ENCODE measurements at places on chromosomes 5 and 9. TPM values are rescaled to one million over a fixed set of nuclear protein-coding genes. Genes with fewer than 3 reads are reported as not detected.

GRCh38 chr5:148913985-148914431 lies 87.6 kb downstream of the ADRB2 start:
- no peak overlapping the region for H3K4me3 ChIP-seq
- DNase-seq, result no peak
- peaks cover 10% of the 10 kb centered on the region for H3K4me1 ChIP-seq
- H3K27me3 ChIP-seq, result no peaks in the 10 kb centered on the region
- no peak overlapping the region for H3K27ac ChIP-seq

- no peak overlapping the region for H3K4me3 ChIP-seq
- no peak for DNase-seq
- no peaks in the 10 kb centered on the region for H3K36me3 ChIP-seq
- H3K27ac ChIP-seq, result no peak overlapping the region
- H3K4me1 ChIP-seq, result no peaks in the 10 kb centered on the region
These were observed 73.9 kb downstream of the ATG10 start for GRCh38 chr5:82045554-82046275.

DNA sequence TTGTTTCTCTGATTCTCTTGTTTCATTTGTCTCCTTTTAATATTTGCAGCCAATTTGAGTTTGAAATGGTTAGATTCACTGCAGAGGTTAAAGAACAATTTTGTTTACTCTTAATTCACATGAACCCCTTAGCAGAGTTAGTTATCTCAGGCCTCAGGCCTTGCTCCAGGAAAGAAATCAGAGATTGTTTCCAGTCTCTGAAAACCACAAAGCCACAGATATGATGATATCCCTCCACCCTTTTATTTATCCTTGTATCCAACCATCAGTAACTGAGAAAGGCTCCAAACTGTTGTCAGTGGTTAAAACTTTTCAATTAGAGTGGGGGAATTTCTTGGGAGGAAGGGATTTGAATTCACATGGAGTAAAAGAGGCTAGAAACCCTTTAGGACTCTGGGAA lies 406.0 kb upstream of the DMAC1 start:
- no peak overlapping the region for H3K27ac ChIP-seq
- H3K4me1 ChIP-seq, result no peaks in the 10 kb centered on the region
- DNase-seq, result no peak
- no peak overlapping the region for H3K4me3 ChIP-seq
- no peaks in the 10 kb centered on the region for H3K36me3 ChIP-seq

DNA sequence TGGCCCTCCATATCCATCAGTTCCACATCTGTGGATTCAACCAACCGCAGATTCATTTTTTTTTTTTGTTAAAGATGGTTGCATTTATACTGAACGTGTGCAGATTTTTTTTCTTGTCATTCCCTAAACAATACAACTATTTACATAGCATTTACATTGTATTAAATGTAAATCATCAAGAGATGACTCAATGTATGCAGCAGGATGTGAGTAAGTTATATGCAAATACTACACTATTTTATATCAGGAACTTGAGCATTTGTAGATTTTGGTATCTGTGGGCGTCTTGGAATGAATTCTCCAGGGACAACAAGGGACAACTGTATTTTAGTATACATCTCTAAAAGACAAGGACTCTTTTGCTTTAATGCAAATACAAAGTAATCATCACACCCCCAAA lies 299.2 kb upstream of the ZNF608 start:
- no peaks in the 10 kb centered on the region for H3K36me3 ChIP-seq
- no peak for DNase-seq

GRCh38 chr9:38435521-38435920 lies 11.3 kb upstream of the IGFBPL1 start:
- DNase-seq, result no peak
- H3K27ac ChIP-seq, result no peak overlapping the region
- H3K4me3 ChIP-seq, result no peak overlapping the region
- no peaks in the 10 kb centered on the region for H3K27me3 ChIP-seq
- H3K36me3 ChIP-seq, result no peaks in the 10 kb centered on the region
- H3K4me1 ChIP-seq, result no peaks in the 10 kb centered on the region

DNA sequence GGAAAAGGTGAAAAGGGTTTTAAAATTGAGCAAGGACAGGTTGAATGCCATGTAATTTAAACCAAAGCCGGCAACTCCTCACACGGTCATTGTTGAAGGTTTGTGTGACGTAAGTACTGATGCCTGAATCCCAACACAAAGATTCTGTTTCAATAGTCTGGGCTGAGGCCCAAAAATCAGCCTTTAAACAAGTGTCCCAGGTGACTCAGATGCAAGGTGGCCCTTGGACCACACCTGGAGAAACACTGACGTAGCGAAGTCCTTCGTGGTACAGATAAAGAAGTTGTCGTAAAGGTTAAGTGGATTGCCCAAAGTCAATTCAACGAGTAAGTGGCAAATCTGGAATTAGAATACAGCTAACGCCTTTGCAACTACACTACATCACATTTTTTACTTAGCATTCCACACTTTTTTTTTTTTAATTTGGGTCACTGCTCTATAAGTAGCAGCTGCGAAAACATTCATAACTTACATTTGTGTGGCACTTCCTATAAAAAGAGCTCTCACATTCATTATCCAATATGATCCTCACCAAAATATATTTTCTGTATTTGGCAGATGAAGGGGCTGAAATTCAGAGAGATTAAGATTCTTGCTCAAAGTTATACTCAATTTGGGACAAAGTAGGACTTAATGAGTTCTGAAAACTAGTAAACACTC lies 111.3 kb downstream of the LPAR1 start:
- no peak overlapping the region for H3K27ac ChIP-seq
- no peaks in the 10 kb centered on the region for H3K4me1 ChIP-seq
- H3K27me3 ChIP-seq, result no peaks in the 10 kb centered on the region
- H3K4me3 ChIP-seq, result no peak overlapping the region
- no peaks in the 10 kb centered on the region for H3K36me3 ChIP-seq

Gene PLAC8L1
- total RNA-seq, result 0.64 TPM

Gene CCL27
- not detected for total RNA-seq

Gene ANKRD31
- 0.11 TPM for total RNA-seq

DNA sequence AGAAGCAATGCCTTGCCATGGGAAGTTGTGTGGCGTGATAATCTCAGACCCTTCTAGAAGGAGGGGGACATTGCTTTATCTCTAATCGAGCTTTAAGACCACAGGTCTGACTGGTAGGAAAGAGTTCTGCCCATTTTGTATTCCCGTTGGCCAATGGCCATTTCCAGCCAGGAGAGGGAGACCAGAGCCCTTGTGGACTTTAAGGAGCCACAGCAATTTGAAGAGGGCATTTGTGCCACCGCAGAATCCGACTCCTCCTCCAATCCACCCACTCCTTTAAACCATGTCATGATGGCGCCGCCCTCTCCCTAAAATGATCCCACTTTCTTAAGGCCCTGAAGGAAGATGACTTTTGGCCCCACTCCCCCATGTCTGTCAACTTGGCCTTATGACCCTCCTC lies 560.5 kb upstream of the ADAMTS16 start:
- no peaks in the 10 kb centered on the region for H3K27me3 ChIP-seq
- H3K4me3 ChIP-seq, result no peak overlapping the region
- DNase-seq, result no peak
- no peak overlapping the region for H3K27ac ChIP-seq

- no peak overlapping the region for H3K27ac ChIP-seq
- no peaks in the 10 kb centered on the region for H3K27me3 ChIP-seq
- DNase-seq, result no peak
- no peaks in the 10 kb centered on the region for H3K36me3 ChIP-seq
These were observed 43.2 kb upstream of the UGCG start for GRCh38 chr9:111853450-111853827.

DNA sequence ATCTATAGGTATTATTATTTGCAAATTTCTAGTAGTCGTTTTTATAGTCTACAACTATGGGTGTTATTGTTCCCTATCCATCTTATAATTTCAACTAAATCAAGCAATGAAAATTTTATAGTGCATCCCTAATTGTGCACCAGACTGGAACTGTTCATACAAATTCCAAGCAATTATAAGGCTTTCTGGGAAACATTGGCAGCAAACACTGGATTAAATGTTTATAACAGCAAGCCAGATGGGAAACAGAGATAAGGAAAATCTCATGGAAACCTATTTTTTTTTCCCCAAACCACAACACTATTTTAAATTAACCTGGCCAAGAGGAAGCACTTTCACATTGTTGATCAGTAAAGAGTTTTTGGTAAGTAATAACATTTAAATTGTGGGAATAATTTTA lies 524.3 kb downstream of the RASEF start:
- DNase-seq, result no peak
- H3K27me3 ChIP-seq, result no peaks in the 10 kb centered on the region
- no peaks in the 10 kb centered on the region for H3K36me3 ChIP-seq
- no peak overlapping the region for H3K4me3 ChIP-seq
- no peaks in the 10 kb centered on the region for H3K4me1 ChIP-seq

DNA sequence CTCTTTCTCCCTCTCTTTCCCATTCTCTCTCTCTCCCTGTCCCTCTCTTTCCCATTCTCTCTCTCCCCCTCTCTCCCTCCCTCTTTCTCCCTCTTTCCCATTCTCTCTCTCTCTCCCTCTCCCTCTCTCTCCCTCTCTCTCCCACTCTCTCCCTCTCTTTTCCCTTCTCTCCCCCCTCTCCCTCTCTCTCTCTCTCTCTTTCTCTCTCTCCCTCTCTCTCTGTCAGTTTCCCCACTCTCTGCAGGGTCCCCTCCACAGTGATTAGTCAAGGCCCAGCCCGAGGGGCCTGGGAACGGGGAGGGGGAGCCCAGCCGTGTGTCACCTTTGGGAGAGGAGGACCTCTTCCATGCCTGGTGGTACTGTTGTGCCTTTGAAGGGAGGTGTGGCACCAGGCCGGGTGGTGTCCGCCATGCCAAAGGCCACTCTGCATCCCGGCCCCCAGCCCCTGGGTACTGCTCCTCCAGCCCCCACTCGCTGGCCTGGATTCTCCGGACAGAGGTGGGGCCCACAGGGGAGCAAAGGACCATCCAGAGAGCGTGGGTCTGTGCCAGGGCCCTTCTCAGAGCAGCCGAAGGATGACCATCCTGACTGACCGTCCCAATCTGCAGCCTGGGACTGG lies 25.4 kb downstream of the KCNT1 start:
- no peak for DNase-seq
- H3K27me3 ChIP-seq, result no peaks in the 10 kb centered on the region
- no peak overlapping the region for H3K27ac ChIP-seq
- no peak overlapping the region for H3K4me3 ChIP-seq
- no peaks in the 10 kb centered on the region for H3K4me1 ChIP-seq

- DNase-seq, result no peak
- no peak overlapping the region for H3K4me3 ChIP-seq
- no peak overlapping the region for H3K27ac ChIP-seq
- no peaks in the 10 kb centered on the region for H3K4me1 ChIP-seq
- no peaks in the 10 kb centered on the region for H3K36me3 ChIP-seq
These were observed 330.6 kb downstream of the NSG2 start for GRCh38 chr5:174376056-174376455.

Gene LCN10
- 4.9 TPM for total RNA-seq

Gene SH3TC2
- 0.34 TPM for total RNA-seq

DNA sequence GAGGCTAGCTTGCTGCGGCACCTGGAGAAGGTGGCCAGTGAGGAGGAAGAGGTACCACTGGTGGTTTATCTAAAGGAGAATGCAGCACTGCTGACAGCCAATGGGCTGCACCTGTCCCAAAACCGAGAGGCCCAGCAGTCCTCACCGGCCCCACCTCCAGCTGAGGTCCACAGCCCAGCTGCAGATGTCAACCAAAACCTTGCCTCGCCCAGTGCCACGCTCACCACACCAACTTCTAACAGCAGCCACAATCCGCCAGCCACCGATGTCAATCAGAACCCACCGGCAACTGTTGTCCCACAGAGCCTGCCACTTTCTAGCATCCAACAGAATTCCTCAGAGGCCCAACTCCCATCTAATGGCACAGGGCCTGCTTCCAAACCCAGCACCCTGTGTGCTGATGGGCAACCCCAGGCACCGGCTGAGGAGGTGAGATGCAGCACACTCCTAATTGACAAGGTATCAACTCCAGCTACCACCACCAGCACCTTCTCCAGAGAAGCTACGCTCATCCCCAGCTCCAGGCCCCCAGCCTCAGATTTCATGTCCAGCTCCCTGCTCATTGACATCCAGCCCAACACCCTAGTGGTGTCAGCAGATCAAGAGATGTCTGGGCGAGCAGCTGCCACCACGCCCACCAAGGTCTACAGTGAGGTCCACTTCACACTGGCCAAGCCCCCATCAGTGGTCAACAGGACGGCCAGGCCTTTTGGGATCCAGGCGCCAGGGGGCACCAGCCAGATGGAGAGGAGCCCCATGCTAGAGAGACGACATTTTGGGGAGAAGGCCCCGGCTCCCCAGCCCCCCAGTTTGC lies 8.0 kb downstream of the SYNPO start:
- H3K4me1 ChIP-seq, result peaks cover 92% of the 10 kb centered on the region
- no peak overlapping the region for H3K4me3 ChIP-seq
- no peaks in the 10 kb centered on the region for H3K36me3 ChIP-seq
- no peaks in the 10 kb centered on the region for H3K27me3 ChIP-seq
- no peak for DNase-seq
- H3K27ac ChIP-seq, result peak overlapping the region; percentile 89

DNA sequence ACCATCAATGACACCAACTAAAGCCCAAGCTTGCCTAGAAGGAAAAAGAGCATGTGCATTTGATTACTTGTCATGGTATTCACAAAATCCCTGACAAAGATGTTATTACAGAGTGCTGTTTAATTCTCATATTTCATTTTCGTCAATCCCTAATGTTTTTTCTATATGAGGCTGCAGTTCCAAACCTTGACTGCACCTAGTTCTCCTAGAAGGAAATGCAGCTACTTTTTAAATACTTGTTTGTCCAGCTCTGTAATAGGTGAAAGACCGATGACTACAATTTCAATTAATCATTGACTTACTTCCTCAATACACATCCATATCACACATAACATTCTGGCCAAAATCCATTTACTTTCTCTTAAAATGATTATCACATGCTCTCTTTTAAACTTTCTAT lies 28.1 kb downstream of the CEMIP2 start:
- H3K4me3 ChIP-seq, result no peak overlapping the region
- peaks cover 36% of the 10 kb centered on the region for H3K36me3 ChIP-seq
- H3K27me3 ChIP-seq, result no peaks in the 10 kb centered on the region
- no peak for DNase-seq
- peaks cover 17% of the 10 kb centered on the region for H3K4me1 ChIP-seq
- H3K27ac ChIP-seq, result no peak overlapping the region

- H3K4me3 ChIP-seq, result no peak overlapping the region
- no peaks in the 10 kb centered on the region for H3K4me1 ChIP-seq
- no peaks in the 10 kb centered on the region for H3K27me3 ChIP-seq
These were observed 23.7 kb upstream of the FAM120A start for GRCh38 chr9:93427655-93428379.

DNA sequence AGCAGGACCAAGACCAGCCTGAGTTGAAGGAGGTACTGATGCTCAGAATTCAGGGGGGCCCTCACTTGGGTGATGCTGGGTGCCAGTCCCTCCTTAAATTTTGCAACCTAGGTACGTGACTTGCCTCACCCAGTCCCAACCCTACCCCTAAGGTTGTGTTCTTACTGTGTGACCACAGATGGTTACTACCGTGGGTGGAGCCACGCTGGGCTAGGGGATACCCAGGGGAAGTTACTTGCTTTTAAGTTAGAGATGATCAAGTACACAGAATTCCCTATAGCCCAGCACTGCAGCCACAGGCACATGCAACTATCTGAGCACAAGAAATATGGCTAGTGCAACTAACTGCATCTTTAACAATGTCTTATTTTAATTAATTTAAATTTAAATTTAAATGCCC lies 32.9 kb downstream of the NXNL2 start:
- no peak for DNase-seq
- H3K4me1 ChIP-seq, result no peaks in the 10 kb centered on the region
- H3K27me3 ChIP-seq, result no peaks in the 10 kb centered on the region
- H3K36me3 ChIP-seq, result no peaks in the 10 kb centered on the region
- no peak overlapping the region for H3K27ac ChIP-seq
- no peak overlapping the region for H3K4me3 ChIP-seq

Gene PCDH1
- 10.1 TPM for total RNA-seq

Gene IL4
- not detected for total RNA-seq

Gene HBEGF
- total RNA-seq, result 36.7 TPM

GRCh38 chr5:177086654-177087397 lies at the start of gene FGFR4:
TSS of gene FGFR4 (plus strand) at chr5:177086915. CDS start at chr5:177089603, 2,688 bp downstream.
- peak within 1 kb of the TSS; percentile 61 for H3K4me3 ChIP-seq
- H3K27ac ChIP-seq, result no peak within 1 kb of the TSS
- DNase-seq, result peak; percentile 74
- peaks cover 2% of the 10 kb centered on the region for H3K27me3 ChIP-seq
